A549 treated with RU486 at 1 μM for 4 hours (cell line): ENCODE measurements at places on chromosomes 1 and 21. TPM values are rescaled to one million over a fixed set of nuclear protein-coding genes. Genes with fewer than 3 reads are reported as not detected.

The SEC16B gene
- total RNA-seq, result 0.49 to 1.4 TPM (median 0.79 TPM) in 5 replicates

The AMPD1 gene
- total RNA-seq, result not detected in 5 replicates

The ROR1 gene
- total RNA-seq, result 8.0 to 12.9 TPM (median 10.7 TPM) in 5 replicates

The CAPZB gene
- total RNA-seq, result 225 to 249 TPM (median 228 TPM) in 5 replicates
